ENCODE measurements at places on chromosomes 13 and 19. TPM values are rescaled to one million over a fixed set of nuclear protein-coding genes. Genes with fewer than 3 reads are reported as not detected.

Gene PGLYRP1
- not detected for total RNA-seq

DNA sequence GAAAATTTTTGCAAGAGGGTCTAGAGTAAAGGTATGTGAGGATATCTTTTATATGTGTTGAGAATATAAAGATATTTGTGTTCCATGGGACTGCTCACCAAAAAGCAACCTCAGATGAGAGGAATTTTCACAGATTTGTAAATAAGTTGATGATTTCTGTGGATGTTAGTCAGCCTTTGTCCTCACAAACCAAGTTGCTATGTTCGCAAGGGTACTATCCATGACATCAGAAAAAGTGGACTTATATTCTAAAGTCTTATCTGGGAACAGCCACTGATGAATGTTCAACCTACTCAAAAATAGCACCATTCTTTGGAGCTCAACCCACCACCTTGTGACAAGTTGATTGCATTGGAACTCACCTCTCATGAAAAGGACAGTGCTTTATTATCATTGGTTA is 138.6 kb downstream of the PCDH20 start:
- no peak overlapping the region for H3K27ac ChIP-seq
- no peak overlapping the region for H3K4me3 ChIP-seq
- no peaks in the 10 kb centered on the region for H3K36me3 ChIP-seq
- DNase-seq: no peak
- H3K27me3 ChIP-seq: no peaks in the 10 kb centered on the region

- H3K27me3 ChIP-seq: peaks cover 14% of the 10 kb centered on the region
- no peak overlapping the region for H3K4me3 ChIP-seq
- no peak overlapping the region for H3K27ac ChIP-seq
- no peaks in the 10 kb centered on the region for H3K36me3 ChIP-seq
- H3K4me1 ChIP-seq: no peaks in the 10 kb centered on the region
These were observed 25.1 kb upstream of the KCTD15 start for GRCh38 chr19:33771384-33772101.

DNA sequence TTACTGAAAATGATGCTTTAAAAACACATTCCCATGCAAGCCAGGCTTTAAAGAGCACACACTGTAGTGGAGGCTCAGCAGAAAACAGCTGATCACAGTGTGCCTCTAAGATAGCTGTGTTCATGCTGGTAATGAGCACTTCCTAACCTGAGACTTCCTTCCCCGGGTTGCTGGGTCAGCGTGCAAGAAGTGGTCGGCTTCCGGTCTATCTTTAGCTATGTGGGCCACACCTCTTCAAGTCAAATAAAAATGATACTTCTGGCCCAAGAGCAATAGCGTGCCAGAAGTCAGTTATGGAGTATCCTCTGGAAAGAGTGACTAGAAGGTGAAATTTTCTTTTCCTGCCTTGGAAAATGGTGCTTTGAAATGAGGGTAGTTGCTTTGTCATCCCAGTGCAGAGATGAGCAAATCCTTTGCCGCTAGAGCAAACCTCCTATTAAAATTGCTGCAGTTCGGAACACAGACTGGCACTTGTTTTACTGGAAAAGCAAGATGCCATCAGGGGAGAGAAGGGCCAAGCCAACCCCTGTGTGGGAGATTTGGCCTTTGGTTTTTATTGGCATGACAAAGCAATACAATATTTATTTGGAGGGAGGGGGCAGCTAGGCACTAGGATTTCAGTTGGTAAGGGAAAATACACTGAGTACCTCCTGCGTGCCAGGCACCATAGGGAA is 64.2 kb downstream of the ARHGAP35 start:
- H3K4me1 ChIP-seq: peaks cover 47% of the 10 kb centered on the region
- peaks cover 26% of the 10 kb centered on the region for H3K36me3 ChIP-seq
- DNase-seq: peak; percentile 46
- H3K27me3 ChIP-seq: no peaks in the 10 kb centered on the region
- peak overlapping the region; percentile 10 for H3K4me3 ChIP-seq
- peak overlapping the region; percentile 92 for H3K27ac ChIP-seq

GRCh38 chr13:35552172-35552844 is 75.8 kb upstream of the MAB21L1 start:
- H3K27me3 ChIP-seq: no peaks in the 10 kb centered on the region
- peaks cover 8% of the 10 kb centered on the region for H3K4me1 ChIP-seq
- no peak overlapping the region for H3K4me3 ChIP-seq
- H3K27ac ChIP-seq: no peak overlapping the region
- H3K36me3 ChIP-seq: no peaks in the 10 kb centered on the region

DNA sequence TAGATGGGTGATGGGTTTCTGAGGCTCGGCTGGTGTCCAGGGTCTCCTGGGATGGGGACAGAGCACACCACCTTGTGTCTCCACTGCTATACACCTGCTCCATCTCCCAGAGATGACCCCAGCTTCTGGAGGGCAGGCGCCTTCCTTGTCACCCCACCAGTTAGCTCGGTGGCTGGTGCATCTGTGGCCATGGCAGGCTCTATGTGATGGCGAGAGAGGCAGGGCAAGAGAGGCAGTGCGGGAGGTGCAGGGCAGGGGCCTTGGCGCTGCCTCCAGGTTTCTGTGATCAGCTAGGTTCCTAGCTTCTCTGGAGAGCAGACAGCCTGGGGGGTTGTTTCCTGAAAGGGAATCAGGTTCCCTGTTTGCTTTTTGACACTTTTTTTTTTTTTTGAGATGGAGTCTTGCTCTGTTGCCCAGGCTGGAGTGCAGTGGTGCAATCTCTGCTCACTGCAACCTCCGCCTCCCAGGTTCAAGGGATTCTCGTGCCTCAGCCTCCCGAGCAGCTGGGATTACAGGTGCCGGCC is 69.0 kb upstream of the ZNF536 start:
- no peaks in the 10 kb centered on the region for H3K27me3 ChIP-seq
- no peaks in the 10 kb centered on the region for H3K4me1 ChIP-seq
- no peak for DNase-seq
- no peaks in the 10 kb centered on the region for H3K36me3 ChIP-seq
- H3K27ac ChIP-seq: no peak overlapping the region
- no peak overlapping the region for H3K4me3 ChIP-seq

Measured in osteoblast (primary cell).